ENCODE measurements at places on chromosomes 2 and 18.

DNA sequence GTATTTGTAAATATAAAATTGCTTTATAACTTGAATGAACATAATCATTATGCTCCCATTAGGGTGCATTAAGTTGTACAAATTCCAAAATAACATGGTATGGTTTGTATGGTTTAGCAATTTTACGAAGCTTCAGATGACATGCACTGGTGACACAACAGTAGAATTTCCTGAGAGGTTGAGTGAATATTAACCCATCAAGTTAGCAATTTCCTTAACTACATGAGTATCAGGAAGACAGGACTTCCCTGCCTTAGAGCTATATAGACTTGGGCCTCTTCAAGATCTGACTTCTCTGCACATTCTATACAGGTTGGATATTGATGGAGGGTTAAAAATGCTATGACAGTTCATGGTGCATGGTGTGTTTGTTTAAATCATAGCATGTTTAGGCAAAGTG is 60.2 kb downstream of the ZC3H6 start:
- no peak for DNase-seq

DNA sequence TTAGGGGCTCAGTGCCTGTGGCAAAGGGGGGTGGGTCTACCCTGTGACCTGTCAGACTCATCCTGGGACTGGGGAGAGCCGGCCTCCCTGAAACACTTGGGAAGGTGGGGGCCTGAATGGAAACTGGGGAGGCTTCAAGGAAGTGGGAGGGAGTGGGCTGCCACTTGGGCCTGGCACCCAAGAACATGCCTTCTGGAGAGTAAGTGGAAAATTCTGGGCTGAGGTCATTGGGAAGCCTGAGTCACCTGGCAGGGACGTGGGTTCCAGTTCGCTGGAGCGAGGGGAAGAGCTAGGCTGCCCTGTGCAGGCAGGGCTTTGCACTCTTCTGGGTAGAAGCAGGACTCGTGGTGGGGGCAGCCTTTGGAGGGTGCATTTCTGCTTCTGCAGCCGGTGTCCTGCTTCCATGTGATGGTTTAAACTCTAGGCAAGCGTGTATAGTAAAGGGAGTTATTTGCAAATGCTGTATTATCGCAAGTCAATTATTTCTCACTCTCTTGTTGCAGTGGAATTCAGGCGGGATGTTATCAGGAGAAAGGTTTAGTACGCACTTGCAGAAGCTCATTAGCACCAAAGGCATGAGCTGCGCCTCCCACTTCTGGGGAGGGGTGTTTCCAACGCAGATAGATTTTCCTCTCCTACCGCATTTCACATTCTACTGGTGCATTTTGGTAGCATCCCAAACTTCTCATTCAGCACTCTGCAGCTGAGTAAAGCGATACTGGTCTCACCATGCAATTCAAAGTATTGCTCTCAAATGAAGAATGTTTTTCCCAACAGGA is 3.8 kb downstream of the LRRFIP1 start:
- DNase-seq: no peak

GRCh38 chr18:75868031-75868430 is 440.5 kb upstream of the SMIM21 start:
- no peak for DNase-seq

GRCh38 chr2:70948337-70949003 is 12.8 kb downstream of the ATP6V1B1 start:
- DNase-seq: peak; percentile 73

GRCh38 chr2:54735636-54736035 is 12.2 kb downstream of the EML6 start:
- no peak for DNase-seq

DNA sequence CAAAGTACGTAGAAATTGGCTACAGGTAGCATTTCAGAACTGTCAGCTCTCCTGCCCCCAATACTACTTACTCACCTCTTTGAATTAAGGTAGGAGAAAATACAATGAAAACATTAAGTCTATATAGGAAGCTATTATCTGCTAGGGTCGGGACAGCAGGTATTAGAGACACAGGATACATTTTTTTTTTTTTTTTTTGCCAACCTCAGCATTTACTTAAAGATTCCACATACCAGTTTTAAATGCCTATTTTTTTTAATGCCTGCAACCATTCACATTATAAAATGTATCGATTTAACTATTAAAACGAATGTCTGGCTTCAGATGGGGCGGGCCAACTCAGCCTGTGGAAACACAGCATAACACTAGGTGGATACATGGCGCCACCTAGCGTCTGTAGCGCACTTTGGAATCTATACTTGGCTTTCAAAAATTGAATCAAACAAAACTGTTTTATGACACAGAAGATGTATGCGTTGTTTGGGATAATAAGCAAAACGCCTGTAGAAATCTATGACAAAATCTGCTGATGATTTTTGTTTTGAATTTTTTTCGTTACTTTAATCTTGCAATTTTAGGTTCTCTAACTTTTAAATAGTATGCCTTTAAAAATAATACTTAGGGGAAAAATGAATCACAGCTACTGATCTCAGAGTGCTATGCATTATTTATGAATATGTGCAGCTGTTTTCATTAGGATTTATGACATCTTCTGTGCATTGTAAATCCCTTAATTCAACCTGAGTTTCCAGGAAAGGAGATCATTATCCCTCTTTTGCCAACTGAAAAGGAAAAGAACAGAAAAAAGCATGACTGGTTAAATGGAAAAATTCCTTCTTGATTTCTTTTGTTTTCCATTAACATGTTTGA is 261.0 kb downstream of the NYAP2 start:
- DNase-seq: peak; percentile 66

DNA sequence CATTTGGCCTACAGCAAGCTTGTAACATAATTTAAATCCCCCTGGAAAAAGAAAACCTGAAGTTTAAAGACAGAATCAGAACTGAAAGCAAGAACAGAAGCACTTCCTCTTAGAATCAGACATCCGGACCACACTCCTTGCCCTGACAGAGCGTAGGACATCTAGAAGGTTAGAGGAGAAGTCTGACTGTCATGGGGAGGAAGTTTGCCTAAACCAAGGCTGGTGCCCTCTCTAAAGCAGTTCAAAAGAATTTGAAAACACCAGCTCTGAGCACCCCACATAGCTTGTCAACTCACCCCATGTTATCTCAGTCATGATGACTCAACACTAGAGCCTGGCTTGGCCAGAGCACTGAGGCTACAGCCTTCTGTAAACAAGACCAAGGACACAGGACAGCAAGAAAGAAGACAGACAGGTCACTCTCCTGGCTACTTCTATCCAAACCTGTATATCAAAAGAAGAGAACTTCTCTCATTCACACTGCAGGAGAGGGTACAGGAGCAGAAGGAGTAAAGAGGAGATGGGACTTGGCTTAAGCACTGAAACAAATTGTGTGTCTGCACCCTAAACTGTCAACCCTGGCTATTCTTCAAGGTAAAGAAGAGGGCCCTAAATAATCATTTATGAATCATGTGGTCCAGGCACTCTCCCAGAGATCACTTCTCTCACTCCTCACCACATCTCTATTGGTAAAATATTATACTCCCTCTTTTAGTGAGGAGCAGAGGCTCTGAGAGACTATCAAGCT is 198.6 kb downstream of the MEMO1 start:
- DNase-seq: no peak

DNA sequence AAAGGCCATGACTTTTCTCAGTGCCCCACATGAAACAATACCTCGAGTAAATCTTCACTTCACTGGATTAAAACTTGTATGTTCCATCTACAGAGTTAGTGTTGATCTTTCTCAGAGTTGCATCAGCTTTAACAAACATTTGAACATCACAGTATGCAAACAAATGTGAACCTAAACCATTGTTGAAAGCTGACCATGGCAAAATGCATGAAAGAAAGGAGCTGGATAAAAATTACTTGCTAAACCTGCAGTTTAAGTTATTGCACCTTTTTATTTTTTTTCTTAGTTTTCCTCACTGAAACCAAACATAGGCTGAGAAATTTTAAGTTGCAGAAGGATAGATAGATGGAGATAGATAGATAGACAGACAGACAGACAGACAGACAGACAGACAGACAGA is 107.2 kb upstream of the UGP2 start:
- DNase-seq: no peak

- no peak for DNase-seq
Measured at GRCh38 chr2:142868229-142868762, 9.2 kb upstream of the KYNU start.

- no peak for DNase-seq
Measured at GRCh38 chr18:23593720-23594119, 7.4 kb upstream of the NPC1 start.

- DNase-seq: peak; percentile 30
Measured at GRCh38 chr2:105934467-105934866, 189.8 kb downstream of the NCK2 start.

DNA sequence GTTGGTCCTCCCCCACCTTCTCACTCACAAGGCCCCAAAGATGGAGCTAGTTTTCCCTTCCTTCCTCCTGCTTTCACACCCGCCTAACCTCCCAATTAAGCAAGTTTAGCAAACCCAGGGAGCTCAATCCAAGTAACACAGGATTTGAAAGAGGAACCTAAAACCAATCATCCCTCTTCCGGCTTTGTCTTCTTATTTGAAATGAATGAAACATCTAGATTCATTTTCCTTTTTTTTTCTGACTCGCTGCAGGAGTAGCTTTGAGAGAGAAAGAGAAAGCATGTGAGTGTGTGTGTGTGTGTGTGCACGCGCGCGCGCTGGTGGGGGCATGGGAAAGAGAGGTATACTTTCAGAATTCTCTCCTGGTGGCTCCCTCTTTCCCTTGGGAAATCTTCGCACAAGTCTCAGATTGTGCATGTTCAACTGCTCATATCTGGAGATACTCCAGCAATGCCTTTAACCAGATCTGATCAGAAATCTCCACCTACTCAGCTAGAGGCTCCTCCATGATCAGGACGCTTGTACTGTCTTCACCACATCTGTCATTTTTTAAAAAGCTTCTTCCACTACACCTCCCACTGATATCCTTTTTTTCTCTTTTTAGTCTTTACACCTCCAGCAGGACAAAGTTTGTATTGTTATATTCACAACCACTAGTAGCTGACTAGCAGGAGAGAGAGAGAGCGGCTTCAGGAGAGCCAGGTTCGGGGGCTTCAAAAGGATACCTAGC is 1.7 kb downstream of the SLC8A1 start:
- no peak for DNase-seq

DNA sequence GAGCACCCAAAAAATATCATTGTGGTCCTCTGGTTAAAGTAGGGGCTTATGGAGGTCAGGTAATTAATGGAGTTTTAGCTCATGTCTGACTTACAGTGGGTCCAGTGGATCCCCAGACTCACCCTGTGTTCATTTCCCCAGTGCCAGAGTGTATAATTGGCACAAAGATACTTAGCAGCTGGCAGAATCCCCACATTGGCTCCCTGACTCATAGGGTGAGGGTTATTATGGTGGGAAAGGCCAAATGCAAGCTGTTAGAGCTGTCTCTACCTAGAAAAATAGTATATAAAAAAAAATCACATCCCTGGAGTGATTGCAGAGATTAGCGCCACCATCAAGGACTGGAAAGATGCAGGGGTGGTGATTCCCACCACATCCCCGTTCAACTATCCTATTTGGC is 1067.6 kb upstream of the ACVR2A start:
- DNase-seq: no peak

DNA sequence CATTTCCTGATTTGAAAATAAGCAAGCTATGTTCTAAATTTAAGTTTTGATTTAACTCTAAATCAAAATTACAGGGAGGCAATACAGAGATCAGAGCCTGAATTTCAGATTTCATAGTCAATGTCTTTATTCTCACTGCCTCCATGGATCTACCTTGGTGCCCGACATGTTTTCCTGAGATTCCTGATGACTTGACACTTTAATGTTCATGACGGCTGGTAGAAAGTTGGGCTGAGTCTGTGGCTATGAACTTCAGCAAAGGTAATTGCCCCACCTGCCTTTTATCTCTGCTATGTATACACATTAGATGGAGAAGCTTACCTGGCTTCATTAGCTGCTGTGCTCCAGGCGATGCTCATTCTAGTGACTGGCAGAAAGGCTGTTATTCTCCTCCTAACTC is 1390.5 kb upstream of the CELF4 start:
- no peak for DNase-seq
